Gastrocnemius medialis (tissue), 4 donors: ENCODE measurements at places on chromosomes 4 and X. TPM values are rescaled to one million over a fixed set of nuclear protein-coding genes. Genes with fewer than 3 reads are reported as not detected.

HTR2C gene
- not detected for total RNA-seq

DNA sequence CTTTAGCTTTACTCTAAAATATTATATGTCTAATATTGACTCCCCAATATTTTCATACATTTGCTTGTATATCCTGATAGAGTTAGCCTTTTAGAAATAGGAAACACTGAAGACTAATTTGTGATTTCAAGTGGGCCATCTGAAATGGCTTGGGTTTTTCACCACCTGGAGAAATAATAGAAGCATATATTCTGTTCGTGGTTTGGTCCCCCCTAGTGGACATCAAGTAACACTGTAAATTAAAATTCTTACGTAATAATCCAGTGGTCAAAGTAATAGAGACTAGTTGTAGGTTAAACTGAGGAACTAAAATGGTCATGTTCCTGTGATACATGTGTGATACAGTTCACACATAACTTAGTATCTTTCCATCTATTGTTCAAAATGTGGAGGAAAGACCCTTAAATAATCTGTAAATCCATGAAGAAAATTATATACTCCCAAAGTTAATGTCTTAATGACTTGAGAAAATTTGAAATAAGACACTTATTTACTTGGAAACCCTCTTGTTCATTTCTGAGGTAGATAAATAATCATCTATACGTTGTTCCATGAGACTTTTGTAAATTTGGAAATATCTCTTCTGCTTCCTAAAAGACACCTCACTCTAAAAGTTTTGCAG lies 79.8 kb upstream of the SMARCAD1 start:
- no peaks in the 10 kb centered on the region for H3K36me3 ChIP-seq
- H3K27me3 ChIP-seq = no peaks in the 10 kb centered on the region
- no peak overlapping the region for H3K27ac ChIP-seq
- no peak overlapping the region for H3K4me3 ChIP-seq
- no peaks in the 10 kb centered on the region for H3K4me1 ChIP-seq
- DNase-seq = no peak

- no peak for DNase-seq
- H3K4me1 ChIP-seq = no peaks in the 10 kb centered on the region
- no peaks in the 10 kb centered on the region for H3K27me3 ChIP-seq
- H3K4me3 ChIP-seq = no peak overlapping the region
- H3K27ac ChIP-seq = no peak overlapping the region
Measured at GRCh38 chrX:74467656-74468055, 46.4 kb downstream of the SLC16A2 start.

GRCh38 chr4:117755438-117755837 lies 278.8 kb upstream of the NDST3 start:
- no peak for DNase-seq
- H3K36me3 ChIP-seq = no peaks in the 10 kb centered on the region
- no peaks in the 10 kb centered on the region for H3K27me3 ChIP-seq

DNA sequence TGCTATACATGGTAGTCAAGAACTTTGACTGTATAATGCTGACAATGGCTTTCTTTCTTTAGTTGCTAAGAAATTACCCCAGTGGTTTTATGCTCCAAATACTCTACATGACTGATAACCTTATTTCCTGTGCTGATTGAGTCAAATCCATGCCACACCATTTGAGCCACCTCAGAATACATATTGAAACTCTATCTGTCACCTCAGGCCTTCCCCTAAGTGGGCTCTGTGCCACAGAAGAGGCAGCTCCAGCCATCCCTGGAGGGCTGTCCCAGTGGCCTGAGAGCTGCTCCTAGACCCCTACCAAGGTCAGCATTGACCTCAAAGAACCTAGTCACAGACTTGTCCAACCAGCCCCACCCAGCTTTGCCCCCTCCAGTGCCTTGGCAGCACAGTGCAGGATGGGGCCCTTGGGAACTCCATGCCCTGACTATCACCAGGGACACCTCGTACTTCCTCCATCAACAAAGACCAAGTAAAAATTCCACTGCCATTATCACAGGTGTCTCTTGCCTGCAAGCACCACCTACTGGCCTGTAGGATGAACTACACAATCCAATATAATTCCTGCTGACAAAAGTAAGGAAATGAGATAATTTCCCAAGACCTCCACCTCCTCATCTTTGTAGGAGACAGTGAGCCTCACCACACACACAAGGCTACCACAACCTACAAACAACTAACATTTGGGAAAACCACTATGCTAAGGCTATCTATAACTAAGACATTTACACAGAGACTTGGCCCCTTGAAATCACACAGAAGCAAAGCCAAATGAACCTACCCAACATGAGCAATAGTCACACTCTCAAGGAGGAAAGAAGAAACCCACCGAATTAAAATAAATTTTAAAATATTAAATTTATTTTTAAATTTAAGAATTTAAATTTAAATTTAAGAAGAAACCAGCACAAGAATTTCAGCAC lies 239.9 kb downstream of the NKX6-1 start:
- no peaks in the 10 kb centered on the region for H3K27me3 ChIP-seq
- H3K4me1 ChIP-seq = no peaks in the 10 kb centered on the region
- H3K36me3 ChIP-seq = no peaks in the 10 kb centered on the region
- H3K4me3 ChIP-seq = no peak overlapping the region
